Stimulated activated CD4-positive, alpha-beta T cell treated with anti-CD3 and anti-CD28 coated beads, Interleukin-2, amount 100 ng/mL, for 24 hours (primary cell): ENCODE measurements at places on chromosomes 1 and 21.

GRCh38 chr1:94591823-94592570, 50.4 kb upstream of the F3 start:
- no peak for DNase-seq

- DNase-seq: no peak
These were observed 215.2 kb downstream of the SLC45A1 start for GRCh38 chr1:8533124-8533523.

DNA sequence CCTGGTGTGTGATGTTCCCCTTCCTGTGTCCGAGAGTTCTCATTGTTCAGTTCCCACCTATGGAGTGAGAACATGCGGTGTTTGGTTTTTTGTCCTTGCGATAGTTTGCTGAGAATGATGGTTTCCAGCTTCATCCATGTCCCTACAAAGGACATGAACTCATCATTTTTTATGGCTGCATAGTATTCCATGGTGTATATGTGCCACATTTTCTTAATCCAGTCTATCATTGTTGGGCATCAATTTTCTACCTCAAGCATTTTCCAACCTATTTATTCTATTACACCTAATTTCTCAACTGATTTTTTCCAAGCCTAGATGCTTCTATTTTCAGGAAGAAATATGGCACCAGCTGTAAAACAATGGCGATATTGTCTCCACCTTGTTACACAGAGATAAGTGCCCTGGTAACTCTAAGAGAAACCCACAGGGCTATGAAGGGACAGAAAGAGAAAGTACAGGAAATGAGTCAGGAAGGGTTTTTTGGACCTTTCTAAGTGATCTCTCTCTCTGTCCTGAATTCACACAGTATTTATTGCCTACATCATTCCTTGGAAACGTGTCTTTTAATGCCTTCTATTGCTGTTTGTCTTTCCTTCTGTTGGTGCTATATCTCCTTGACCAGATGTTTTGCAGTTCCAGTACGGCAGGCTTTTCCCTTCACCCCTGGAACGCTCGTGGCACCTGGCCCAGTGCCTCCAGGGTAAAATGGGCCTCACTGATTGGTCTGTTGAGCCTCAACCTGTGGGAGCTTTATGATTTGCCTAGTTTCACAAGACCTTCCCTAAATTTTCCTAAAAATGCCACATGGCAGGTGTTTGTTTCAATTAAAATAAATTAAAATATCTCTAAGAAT, 14.6 kb upstream of the JAK1 start:
- DNase-seq: no peak

GRCh38 chr1:199082778-199083389, 444.0 kb downstream of the PTPRC start:
- no peak for DNase-seq

DNA sequence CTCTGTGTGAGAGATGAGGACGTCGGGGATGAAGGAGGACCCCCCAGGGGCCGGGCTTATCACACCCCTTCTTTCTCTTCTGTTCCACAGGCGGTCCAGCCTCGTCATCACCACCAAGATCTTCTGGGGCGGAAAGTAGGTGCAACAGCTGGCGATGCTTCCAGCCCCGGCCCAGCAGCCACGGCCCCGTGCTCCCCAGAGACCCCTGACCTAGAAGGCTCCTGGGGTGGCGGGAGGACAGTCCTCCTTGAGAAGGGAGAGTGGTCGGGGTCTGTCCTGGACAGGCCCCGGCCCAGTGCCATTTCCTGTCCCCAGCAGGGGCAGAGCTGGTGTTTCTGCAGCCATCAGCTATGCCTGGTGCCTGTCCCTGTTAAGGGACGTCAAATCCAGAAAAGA, 41.7 kb downstream of the KCNAB2 start:
- DNase-seq: no peak

DNA sequence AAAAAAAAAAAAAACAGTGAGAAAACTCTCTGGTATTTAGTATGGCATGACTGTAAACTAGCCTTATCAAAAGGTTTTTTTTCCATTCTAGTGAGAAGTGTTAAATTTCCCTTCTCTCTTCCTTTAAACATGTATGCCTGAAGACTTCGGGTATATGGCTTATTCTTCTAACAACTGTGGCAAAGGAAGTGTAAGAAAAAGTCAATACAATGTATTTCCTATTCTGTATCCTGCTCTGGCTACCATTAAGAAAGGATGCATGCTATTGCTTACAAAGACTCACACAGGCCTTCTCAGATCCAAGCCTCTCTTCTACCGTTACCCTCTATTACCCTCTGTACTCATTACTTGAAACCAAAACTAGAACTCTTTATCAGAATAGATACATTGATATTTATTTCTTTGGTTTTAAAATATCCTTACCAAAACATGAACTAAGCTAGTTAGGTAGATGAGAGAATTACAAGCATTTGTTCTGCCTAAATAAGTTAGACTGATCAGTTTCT, 8.4 kb downstream of the CEPT1 start:
- DNase-seq: no peak

DNA sequence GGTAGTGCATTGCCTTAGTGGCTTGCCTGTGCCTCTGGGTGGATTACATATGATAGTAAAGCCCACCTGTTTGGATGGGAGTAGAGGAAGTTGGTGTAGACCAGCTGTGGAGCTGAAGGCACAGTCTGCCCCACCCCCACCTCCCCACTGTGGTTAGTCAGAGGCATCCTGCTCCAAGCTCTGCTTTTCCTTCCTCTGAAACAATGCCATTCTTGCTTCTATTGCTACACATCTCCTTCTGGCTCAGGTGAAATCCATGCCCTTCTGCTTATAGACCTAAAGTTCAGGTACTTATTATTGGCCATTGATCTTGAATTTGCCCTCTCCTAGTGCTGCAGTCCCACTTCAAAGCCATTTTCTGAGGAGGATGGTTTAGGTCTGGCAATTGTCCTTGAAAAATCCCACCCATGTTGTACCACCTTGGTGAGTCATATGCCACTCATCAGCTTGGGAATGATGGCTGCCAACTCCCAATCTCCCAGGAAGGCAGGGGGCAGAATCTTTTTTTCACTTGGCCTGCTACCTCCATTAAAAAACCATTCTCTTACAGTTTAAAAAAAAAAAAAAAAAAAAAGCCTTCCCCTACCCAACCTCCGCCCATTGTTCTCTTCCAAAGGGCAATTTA, 6.7 kb upstream of the TXLNA start:
- DNase-seq: no peak

DNA sequence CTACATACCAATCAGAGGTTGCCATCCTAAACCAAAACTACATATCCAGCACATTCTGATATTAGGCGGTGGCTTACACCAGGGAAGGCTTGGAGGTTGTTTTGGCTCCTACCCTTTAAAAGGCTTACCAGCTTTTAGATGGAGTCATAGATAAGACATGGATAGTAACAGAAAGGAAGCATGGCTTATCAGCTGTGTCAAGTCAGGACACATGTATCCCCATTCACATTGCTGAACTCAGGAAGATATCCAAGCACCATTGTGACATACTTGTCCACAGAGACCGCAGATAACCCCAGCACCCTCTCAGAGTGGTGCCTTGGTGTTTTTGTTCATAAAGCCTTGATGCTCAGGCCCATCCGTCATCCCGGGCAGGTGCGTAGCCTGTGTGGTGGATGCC, 39.7 kb downstream of the ADARB1 start:
- DNase-seq: no peak

GRCh38 chr21:45556302-45556644, 14.0 kb upstream of the SLC19A1 start:
- no peak for DNase-seq

DNA sequence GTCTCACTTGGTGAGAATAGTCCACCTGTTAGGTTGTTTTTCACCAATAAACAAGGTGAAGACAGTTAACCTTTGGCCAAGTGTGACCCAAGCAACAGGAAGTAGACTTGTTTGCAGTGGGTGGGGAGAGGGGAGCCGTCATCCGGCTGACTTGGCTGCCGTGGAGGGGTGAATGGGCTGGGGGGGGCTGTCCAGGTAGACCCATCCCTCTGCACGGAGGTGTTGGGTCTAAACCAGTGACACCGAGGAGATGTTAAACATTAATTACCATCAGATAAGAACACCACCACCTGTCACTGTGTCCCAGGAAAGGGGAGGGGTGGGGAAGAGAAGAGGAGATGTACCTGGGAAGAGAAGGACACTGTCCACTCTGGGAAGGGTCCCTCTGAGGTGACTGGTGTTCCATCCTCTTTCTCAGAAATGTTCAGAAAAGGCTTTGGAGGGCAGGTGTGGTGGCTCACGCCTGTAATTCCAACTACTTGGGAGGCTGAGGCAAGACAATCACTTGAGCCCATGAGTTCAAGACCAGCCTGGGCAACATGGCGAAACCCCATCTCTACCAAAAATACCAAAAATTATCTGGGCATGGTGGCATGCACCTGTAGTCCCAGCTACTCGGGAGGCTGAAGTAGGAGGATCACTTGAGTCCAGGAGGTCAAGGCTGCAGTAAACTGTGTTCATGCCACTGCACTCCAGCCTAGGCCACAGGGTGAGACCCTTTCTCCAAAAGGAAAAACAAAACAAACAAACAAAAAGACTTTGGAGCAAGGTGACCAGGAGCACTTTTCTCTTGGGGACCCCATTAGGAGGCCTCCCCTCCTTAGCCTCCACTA, 6.7 kb upstream of the MYOM3 start:
- no peak for DNase-seq

GRCh38 chr21:24217151-24217550, 1390.1 kb downstream of the MRPL39 start:
- DNase-seq: no peak

DNA sequence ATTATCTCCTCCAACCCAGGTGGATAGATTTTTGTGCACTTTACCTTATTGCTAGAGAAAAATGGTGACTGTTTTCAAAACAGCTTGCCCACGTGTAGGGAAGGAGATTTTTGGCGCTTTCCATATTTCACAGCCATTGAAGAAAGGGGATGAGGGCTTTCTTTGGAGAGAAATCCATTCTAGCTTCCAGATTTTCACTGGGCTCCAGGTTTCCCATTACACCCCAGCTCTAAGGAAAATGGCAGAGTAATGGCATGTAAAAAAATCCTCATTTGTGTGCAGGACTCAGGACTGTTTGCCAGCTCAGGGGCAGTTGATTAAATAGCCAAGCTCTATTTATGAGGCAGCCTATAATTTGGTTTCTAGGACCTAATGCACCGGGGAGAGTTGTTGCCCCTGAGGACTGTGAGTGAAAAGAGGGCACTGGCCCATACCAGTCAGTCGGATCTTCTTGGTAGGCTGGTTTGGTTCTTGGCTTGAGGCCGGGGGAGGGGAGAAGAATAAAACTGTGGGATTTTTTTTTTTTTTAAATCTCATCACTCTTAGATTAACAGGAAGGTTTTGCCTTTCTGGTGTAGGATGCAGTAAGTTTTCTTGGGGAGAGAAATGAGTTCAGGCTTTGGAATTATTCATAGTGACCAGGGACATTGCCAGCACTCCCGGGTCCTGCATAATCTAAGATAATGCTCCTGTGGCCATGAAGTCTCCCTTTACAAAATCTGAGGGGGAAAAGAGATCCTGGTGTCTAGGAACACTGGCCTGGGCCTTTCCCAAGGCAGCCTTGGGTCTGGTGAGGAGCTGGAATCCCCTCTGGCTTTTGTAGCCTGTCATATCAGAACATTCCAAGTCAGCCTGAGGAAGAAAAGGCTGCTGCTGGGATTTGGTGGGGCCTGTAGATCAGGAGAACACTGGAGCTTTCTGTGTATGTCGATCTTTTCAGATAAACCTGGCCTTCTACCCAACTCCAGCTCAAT, 1.9 kb upstream of the ARID1A start:
- DNase-seq: no peak

DNA sequence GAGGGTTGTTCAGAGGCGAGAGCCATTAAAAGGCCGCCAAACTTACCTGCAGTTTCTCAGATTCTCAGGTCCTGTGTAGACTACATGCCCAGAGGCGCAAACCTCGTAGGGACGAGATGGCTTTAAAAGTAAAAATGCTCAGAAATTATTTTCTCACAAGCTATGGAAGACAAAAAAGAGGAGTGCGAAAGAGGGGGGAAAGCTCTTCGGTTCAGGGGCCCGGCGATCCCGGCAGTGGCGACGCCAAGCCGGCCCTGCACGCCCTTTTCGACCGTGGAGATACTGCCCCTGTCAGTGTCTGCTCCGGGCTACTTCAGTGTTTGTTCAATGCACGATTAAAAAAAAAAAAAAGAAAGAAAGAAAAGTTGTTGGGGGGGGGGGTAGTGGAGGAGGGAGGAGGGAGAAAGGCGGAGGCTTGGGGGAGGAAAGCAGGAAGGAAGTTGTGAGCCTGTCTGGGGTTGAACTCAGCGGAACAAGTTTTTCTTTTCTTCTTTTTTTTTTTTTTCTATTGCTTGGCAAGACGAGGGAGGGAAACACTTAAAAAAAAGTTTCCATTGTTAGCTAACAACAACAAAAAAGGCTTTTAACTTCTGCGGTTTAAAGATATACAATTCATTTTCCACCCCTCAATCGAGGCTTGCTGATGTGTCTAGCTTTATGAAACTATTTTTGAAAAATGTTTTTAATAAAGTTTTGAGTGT, at the start of gene ITPKB:
Gene ITPKB, minus strand, starts transcription at position 288 of the 701 bp plus-strand sequence. CDS start 1,824 bp downstream, outside the sequence.
- DNase-seq: peak; percentile 48

DNA sequence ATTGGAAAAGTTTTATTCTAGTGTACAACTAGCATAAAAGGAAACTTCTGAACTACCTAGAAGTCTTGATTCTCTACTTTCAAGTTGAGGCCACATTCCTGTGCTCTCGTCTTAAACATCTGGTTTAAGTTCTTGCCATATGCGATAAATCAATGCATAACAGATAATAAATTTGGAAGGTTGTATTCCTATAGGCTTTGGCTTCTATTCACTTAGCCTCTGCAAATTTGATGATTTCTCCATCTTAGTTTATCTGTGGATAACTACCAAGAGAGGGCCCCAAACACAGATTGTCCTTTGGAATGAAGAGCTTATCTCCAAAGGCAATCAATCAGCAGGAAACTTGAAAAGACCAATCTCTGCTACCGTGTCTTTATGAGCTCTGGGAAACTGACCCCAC, 11.7 kb upstream of the RNF2 start:
- no peak for DNase-seq

- no peak for DNase-seq
These were observed 116.6 kb upstream of the CDC42BPA start for GRCh38 chr1:227434808-227435444.

GRCh38 chr1:204207136-204207616, 6.6 kb downstream of the GOLT1A start:
- DNase-seq: peak; percentile 83

GRCh38 chr21:37358397-37358796, 8.2 kb upstream of the DYRK1A start:
- no peak for DNase-seq

- no peak for DNase-seq
These were observed 13.5 kb downstream of the ZYG11A start for GRCh38 chr1:52856026-52856425.

- DNase-seq: no peak
These were observed 33.6 kb downstream of the NTPCR start for GRCh38 chr1:232983817-232984567.
